Right lung (tissue), 10 donors: ENCODE measurements at places on chromosomes 6 and 20.

GRCh38 chr20:52682237-52682636 is 289.9 kb upstream of the TSHZ2 start:
- no peak for DNase-seq

GRCh38 chr20:60069656-60070055 is 111.4 kb downstream of the CDH26 start:
- peak; percentile 81 for DNase-seq

DNA sequence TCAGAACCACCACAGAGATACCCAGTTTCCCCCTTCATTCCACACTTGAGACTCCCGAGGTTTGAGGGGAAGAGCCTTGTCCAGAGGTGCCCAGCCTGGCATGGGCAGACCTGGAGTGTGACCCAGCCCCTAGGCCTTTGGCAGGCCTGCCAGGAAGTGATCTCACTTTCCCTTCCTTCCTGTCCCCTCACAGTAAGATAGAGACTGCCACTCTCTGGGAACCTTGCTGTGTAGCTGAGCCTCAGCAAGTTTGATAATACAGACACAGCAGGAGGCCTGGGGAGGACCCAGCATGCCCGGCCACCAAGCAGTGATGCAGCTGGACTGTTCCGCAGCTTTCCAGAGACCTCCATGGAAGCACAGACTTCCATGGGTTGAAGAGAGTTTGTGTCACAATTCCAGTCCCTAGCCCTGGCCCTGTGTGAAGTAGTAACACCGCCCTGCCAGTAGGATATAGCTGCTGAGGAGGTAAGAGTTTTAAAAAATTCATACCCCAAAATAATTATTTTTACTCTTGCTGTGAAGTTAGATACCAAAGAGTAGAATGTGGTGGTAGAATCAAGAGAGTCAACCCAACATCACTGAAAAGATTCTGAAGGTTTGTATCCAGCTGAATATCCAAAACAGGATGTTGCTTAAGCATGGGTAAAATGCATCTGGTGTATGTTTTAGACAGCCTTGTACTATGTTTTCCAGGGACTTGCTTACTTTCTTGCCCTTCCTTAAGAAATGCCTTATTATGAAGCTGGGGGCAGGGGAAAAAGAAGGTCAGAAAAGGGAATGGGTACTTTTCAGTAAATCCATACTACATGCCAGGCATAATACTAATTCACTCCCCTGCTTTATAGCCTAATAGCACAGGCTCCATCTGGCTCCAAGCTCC is 16.3 kb downstream of the PKIG start:
- DNase-seq, result no peak

- no peak for DNase-seq
Measured at GRCh38 chr20:37565134-37565811, 37.6 kb upstream of the BLCAP start.

DNA sequence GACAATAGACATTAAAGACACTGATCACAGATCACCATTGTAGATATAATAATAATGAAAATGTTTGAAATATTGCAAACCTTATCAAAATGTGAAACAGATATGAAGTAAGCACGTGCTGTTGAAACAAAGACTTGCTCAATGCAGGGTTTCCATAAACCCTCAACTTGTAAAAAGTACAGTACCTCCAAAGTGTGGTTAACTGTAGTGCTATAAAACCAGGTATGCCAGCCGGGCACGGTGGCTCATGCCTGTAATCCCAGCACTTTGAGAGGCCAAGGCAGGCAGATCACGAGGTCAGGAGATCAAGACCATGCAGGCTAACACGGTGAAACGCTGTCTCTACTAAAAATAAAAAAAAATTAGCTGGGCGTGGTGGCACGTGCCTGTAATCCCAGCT is 96.6 kb downstream of the ZFAND3 start:
- no peak for DNase-seq

DNA sequence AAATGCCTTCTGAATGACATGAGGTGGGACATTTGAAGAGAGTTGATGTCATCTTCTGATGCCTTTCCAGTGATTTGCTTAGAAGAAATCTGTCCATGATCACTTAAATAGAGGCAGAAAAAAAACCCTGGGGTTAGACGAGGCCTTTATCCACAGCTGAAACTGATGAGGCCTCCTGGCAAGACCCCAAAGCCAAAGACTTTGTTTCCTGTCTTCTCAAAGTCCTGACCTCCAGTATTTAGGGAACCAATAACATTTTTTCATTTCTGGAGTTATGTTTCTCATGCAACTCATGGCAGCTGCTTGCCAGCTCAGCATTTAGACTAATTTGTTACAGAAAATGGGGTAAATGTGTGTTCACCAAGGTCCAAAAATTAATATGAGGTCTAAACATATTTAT is 248.0 kb upstream of the PRDM1 start:
- DNase-seq, result no peak

DNA sequence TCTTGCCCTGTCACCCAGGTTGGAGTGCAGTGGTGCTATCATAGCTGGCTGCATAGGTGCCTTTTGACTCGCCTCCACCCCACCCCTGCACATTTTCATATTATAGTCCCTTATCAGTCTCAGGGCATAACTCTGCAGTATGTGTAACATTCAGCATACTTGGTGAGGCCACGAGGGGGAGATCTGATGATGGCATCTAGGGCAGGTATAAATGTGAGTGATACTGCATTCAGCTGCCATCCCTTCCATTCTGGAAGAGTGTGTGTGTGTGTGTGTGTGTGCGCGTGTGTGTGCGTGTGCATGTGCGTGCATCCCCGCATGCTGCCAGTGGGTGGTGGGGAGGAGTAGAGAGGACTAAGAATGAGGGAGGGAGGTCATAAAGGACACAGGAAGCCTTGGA is 81.4 kb downstream of the JARID2 start:
- DNase-seq, result no peak

DNA sequence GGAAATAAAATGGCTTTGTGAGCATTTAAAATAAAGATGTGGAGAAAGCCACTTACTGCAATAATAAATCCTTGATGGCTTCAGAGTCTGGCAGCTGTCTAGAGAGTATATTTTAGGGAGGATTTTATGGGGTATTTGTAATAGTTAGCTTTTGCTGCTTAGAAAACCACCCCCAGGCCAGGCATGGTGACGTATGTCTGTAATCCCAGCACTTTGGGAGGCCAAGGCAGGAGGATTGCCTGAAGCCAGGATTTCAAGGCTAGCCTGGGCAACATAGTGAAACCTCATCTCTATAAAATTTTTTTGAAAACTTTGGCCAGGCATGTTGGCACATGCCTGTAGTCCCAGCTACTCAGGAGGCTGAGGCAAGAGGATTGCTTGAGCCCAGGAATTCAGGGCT is 63.8 kb downstream of the ISM1 start:
- no peak for DNase-seq

DNA sequence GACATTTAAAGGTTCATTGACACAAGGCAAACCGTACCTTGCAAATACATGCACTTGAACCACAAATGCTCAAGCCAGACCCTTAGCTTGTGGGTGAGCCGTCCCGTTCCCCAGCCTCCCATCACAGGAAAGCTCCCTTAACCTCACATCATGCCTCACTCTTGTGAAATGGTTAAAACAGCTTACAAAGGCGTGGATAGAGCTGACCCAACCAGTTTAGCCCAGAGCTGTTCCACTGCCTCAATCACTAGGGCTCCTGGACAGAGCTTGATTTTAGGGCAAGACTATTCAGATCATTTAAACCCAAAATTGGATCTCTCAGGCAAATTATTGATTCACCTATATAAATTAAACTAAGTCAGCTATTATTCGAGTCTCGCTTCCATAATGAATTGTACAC is 229.6 kb upstream of the TAB2 start:
- no peak for DNase-seq

DNA sequence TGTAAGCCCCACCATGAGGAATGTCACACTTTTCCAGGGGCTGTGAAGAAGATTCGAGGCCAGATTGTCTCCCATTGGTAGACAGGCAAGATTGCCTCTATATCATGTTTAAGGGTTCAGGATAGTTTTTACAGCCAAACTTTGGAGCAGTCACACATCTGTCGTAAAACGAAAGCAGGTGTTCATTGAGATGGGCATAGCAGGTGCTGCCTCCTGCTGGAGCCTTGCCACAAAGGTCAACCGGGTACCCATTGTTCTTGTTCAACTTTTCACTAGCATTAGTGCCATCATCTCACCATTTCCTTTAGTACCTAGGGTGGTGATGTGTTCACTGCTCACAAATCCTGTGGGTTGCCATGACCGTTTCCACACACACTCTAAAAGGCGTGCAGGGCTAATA is 198.3 kb downstream of the HTR1B start:
- no peak for DNase-seq

DNA sequence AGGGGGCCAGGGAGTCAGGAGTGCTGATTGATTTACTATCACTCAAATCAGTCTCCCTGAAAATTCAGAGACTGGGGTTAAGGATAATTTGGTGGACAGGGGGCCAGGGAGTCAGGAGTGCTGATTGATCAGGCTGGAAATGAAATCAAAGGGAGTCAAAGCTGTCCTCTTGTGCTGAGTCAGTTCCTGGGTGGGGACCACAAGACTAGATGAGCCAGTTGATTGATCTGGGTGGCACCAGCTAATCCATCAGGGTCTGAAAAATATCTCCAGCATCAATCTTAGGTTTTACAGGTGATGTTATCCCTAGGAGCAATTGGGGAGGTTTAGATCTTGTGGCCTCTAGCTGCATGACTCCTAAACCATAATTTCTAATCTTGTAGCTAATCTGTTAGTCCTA is 6.1 kb upstream of the AFG1L start:
- DNase-seq, result no peak

DNA sequence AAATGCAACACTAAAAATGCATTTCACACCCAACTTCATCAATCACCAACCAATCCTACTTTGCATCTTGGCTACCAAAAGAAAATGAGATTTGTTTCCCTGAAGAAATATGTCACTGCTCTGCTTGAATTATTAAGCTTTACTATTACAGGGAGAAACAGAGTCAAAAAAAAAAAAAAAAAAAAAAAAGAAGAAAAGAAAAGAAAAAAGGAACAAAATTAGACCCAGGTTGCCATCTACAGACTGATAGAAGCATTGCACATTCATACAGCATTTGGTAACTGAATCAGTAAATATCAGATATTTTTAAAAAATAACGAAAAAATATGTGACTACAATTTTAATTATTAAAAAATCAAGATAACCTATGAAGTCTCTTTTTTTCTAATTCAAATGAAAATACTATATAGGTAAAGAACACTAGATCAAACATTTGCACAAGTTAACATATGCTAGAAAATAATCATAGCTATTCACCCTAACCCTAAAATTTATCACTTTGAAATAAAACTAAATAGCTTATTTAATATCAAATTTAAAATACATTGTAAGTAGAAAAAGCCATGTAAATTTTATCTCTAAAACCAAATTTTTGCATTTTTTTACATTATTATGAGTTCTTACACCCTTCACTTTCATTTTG is 83.3 kb downstream of the DCDC2 start:
- no peak for DNase-seq

DNA sequence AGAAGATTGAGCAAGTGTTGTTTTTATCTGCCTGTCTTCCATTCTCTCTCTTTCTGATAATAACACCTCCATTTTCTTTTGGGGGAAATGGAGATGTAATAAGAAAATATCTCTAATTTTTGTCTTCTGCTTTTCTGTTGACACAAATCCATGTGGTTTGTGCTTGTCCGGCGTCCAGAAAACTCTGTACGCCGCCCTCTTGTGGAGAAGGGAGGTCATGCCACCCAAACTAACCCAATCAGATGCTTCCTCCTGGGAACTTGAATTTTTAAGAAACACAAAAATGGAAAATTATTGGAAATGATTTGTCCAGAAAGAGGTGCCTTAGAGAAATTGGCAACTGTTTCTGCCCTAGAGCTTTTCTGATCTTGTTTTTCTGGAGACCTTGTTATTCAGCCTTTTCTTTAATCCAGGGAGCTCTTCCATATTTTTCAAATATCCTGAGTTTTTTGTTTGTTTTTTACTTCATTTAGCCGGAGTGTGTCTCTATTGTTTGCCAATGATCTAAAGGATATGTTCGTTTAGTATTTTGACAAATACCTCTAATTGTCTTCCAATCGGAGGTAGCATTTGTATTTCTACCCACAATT is 17.8 kb upstream of the FNDC1 start:
- peak; percentile 44 for DNase-seq

DNA sequence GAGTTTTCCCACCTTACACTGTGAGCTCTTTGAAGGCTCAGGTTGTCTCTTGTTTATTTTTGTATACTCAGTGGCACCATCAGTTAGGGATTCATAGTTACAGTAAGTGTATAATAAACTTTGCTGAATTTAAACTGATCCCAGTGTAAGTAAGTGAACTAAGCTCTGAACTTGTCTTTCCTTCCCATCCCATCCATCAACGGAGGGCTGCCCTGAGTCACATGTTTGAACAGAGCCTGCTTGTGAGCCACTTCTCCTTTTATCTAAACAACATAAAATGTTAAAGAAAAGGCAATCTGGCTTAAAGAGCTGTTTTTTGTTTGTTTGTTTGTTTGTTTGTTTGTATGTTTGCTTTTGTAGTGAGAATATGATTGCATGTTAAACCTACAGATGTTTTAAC is 185.7 kb upstream of the MARCKS start:
- no peak for DNase-seq

- DNase-seq, result peak; percentile 27
Measured at GRCh38 chr6:18186033-18186432, 30.8 kb downstream of the KDM1B start.

GRCh38 chr20:36331209-36331608 is 25.1 kb downstream of the DLGAP4 start:
- DNase-seq, result no peak

- peak; percentile 16 for DNase-seq
Measured at GRCh38 chr6:54135665-54136369, 24.6 kb downstream of the MLIP start.

DNA sequence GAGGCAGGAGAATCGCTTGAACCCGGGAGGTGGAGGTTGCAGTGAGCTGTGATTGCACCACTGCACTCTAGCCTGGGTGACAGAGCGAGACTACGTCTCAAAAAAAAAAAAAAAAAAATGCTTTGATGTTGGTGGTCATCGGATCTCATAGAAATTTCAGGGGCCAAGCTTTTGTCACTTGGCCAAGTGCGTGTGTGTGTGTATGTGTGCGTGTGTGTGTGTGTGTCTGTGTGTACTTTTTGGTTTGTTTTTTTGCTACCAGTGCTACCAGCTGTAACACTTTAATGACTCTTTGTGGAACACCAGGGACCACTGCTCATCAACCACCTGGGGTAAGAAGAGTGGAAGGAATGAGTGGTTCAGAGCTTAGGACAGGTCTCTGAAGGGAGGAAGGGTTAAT is 49.7 kb downstream of the TRAF3IP2 start:
- no peak for DNase-seq

DNA sequence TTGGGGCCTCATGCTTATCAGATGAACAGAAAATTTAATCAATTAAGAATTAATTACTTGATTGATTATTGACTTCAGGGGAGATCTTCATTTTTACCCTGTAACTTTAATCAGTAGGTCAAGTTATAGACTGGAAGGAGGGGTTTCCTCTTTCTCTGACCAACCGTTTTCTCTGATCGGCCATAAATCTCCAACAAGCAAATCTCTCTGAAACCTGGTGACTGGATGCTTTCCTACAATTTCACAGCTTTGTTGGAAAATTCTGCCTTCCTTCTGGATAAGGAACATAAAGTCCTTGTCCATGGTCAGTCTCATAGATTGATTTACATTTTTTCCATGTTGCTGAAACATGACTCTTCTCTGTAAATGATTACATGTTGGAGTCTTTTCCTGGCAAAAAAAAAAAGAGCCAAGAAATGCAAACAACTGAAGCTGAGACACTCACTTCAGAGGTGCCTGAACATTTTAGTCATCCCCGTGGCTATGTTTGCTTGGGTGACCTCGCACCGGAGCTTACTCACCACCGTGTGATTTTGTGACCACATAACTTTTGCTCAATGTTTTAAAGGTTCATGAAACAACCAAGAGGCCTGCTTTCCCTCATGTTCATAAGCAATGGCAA is 31.0 kb downstream of the IRF4 start:
- DNase-seq, result no peak
